Inflammatory macrophage (primary cell): ENCODE measurements at places on chromosomes 1 and 21.

GRCh38 chr1:24385160-24385940 lies 28.2 kb downstream of the STPG1 start:
- DNase-seq = no peak

DNA sequence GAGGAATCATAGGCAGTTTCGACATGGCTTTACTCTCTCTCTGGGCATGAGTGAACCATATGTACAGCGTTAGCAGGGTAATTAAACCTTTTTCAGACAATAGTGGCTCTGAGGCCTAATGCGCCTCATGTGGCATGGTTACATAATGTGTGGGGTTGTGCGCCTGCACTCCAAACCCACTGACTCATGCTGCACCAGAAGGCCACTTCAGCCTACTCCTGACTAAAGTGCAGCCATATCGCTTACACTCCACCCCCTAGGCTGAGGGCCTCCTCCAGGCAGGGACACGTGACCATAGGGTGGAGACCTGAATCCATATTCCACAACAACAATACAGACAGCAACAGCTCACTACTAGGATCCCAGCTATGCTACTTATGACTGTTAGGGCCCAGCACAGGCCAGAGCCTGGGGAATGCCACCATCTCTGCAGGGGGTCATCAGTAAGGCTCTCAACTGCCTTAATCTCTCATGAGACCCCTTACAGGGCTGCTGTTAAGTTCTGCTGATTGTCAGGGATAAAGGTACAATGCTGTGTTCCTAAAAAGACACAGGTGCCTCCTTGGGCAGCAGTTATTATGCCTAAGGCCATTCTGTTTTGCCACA lies 13.4 kb upstream of the ODF2L start:
- DNase-seq = no peak

- DNase-seq = peak; percentile 35
Measured at GRCh38 chr1:109616391-109616790, 3.0 kb downstream of the GNAT2 start.

- DNase-seq = no peak
Measured at GRCh38 chr21:45295576-45296365, 8.1 kb upstream of the POFUT2 start.

- no peak for DNase-seq
Measured at GRCh38 chr1:204139088-204139487, 12.8 kb downstream of the ETNK2 start.

DNA sequence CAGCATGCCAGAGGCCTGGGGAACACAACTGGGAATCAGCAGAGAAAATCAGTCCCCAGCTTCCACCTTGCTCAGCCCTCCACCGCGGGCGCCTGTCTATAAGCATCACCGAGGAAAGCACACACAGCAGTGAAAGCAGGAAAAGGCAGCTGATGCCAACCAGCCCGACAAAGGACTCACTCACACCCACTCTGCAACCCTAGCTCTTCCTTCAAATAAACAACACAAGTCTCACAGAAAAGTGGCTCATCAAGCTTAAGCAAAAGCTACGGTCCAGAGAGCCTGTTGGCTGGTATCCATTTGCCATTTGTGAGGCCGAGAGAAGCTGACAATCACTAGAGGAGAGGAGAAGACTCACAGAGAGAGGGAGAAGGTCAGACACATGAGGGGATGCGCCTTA lies 27.1 kb downstream of the MRAP start:
- DNase-seq = no peak

DNA sequence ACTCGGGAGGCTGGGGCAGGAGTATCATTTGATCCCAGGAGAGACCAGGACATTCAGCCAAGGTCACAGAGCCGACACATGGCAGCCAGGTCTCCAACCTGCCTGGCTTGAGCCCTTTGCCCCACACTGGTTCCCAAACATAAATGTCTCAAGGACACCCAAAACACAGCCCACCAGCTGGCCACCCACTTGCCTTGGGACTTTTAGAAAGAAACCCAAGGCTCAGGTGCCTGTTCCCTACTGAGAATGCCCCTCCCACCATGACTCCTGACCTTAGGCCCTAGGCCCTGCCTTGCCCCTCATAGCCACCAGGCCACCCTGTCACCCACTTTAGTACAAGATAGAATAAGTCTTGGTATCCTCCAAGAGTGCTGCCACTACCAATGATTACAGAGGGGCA lies 41.9 kb upstream of the LRP8 start:
- no peak for DNase-seq

DNA sequence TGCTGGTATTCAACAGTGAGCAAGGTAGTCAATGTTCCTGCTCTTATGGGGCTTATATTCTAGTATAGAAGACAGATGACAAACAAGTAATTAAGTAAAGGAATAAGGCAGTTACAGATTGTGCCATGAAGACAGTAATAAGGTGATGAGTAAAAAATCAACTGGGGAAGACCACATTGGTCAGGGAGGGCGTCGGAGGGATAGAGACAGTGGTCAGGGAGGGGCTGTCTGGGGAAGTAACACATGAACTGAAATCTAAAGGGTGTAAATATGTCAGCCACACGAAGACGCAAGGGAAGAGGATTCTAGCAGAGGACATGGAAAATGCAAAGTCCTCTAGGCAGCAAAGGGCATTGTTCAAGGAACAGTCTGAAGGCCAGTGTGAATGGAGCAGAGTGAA lies 10.1 kb downstream of the IL12RB2 start:
- no peak for DNase-seq

DNA sequence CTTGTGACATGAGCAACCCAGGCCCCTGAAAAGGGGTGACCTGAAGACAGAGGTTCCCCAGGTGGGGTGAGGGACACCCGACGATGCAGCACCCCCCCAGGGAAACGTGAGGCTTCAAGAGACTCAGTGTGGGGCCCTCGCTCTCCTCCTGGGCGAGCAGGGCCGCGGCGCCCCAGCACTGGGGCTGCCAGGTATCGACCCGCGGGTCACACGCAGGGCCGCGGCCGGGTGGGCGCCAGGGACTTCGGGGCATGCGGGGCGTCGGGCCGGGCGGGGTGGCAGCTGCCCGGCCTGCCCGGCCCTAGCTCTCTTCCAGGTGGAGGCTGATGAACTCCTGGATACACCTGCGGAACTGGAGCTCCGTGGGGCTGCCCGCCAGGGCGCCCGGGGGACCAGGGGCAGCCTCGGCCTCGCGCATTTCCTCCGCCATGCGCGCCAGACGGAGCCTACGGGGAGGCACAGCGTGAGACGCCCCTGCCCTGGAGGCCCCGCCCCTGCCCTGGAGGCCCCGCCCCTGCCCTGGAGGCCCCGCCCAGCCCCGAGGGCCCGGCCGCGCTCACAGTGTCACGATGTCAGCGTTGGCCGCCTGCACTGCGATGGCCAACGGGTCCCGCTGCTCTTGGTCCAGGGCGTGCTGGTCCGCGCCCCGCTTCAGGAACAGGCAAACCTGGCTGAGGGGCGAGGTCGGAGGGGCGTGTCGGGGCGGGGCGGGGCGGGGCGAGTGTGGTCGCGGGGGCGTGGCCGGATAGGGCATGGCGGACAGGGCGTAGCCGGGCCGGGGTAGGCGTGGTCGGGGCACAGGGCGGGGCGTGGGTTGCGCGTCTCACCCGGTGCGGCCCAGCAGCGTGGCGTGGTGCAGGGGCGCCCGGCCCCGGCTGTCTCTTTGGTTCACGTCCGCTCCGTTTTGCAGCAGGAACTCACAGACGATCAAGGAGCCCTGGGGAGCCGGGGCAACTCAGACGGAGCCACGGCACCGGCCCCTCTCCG lies 13.3 kb downstream of the SCNN1D start:
- no peak for DNase-seq

- no peak for DNase-seq
Measured at GRCh38 chr1:80645621-80646020, 1155.1 kb upstream of the ADGRL2 start.

GRCh38 chr21:37623689-37624088 lies 257.1 kb downstream of the DYRK1A start:
- DNase-seq = no peak

DNA sequence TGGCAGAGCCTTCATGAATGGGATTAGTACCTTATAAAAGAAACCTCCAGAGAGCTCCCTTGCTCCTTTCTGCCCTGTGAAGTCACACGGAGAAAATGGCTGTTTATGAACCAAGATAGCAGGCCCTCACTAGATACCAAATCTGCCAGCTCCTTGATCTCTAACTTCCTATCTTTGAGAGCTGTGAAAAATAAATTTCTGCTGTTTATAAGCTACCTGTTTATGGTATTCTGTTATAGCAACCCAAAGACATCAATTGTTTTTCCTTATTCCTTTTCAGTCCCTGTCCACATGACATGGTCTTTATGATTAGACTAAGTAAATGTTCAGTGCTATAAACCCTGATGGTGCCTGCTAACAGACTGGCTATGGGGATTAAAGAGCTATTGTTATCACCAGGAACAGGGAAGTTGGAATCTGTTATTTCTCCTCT lies 9.7 kb upstream of the STIL start:
- no peak for DNase-seq

GRCh38 chr1:62241371-62242131 lies 46.9 kb downstream of the L1TD1 start:
- no peak for DNase-seq

GRCh38 chr1:56355422-56355821 lies 223.9 kb downstream of the PLPP3 start:
- DNase-seq = no peak

- DNase-seq = no peak
Measured at GRCh38 chr1:175671066-175671465, 72.3 kb downstream of the TNR start.

DNA sequence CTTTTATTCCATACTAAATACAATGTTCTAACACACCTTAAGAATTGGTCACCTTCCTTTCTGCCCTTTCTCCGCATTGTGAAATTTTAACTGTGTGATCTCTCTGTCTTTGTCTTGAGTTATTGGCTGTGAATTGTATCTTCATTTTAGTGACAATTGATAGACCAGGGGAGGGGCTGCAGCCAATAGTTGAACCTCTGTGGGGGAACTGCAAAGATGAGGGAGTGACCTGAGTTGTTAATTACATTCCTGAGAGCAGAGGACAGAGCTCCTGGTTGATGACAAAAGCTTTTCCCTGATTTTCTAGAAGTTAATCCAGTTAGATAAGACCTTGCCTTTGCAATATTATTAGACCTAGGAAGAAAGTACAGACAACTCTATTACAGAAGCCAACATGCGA lies 1535.7 kb downstream of the BRINP3 start:
- no peak for DNase-seq

DNA sequence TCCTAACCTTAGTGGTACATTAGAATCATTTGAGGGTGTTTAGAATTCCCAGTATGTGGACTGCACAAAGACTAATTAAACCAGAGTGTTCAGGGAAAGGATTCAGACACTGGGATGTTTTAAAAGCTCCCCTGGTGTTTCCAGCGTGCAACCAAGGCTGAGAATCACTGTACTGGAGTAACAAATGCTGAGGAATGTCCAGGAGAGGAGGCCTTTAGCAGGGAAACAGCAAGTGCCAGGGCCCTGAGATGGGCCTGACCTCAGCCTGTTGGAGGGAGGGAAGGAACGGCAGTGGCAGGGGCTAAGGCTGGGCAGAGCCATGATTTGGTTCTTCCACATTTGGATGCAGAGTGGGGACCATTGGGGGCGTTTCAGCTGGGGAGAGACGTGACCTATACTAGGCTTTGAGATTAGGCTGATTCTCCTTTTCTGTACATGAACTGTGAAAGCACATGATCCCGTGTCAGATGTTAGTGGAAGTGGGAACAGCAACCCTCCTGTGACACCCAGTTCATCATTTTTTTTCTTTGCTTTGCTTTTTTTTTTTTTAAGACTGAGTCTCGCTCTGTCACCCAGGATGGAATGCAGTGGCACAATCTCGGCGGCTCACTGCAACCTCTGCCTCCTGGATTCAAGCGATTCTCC lies 49.3 kb downstream of the KANK4 start:
- peak; percentile 36 for DNase-seq

- DNase-seq = no peak
Measured at GRCh38 chr1:210582205-210582970, 253.7 kb downstream of the HHAT start.

DNA sequence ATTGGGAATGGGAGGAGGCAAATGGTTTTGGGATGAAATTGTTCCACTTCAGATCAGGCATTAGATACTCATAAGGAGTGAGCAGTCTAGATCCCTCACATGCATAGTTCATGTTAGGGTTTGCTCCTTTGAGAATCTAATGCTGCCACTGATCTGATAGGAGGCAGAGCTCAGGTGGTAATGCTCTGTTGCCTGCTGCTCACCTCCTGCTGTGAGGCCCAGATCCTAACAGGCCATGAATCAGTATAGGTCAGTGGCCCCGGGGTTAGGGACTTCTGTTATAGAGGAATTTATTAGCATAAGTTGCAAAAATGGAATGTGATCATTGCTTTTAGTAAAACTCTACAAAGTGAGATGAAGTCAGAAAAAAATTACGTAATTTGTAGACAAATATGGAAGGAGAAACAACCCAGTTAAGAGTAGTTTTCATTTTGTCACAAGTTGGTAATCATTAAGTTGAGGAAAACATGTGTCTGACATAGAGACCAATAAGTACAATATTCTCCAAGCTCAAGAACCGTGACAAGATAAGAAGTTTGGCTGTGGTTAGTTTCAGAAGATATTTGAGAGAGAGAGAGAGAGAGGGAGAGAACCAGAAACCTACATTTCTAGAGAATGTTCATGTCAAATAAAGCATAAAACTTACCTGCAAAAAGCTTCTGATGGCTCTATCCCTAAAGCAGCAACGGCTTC lies 689.7 kb upstream of the PRMT6 start:
- DNase-seq = no peak

DNA sequence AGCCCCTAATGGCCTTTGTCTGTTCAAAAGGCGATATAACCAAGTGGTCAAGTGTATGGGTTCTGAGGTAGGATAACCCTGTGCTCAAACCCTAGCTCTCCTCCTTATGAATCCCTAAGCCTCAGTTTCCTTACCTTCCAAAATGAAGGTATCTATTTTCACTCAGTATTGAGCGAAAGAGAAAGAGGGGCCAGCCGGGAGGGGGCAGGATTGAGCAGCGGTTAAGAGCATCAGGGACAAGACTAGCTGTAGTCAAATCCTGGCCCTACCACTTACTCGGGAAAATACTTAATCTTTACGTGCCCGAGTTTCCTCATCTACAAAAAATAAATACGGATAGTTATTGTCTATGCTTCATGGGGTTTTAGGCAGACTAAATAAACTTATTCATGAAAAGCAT lies 25.7 kb downstream of the LY9 start:
- no peak for DNase-seq

- no peak for DNase-seq
Measured at GRCh38 chr1:187267827-187268226, 439.1 kb downstream of the PLA2G4A start.

DNA sequence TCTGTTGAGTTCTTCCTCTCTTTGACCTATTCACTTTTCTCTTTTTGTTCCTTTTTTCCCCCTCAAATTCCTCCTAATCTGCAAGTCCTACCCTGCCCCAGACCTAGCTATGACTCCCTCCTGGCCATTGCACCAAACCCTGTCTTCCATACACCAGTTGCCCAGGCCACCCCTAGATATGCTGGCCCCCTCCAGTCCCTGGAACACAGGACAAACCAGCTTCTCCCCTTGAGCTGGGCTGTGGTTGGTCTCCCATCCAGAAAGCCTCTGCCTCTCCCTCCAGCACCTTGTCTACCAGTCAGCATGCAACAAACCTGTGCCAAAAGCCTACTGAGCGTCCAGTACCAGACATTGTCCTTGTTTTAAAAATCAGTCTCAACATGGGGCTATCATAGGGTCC lies 59.4 kb downstream of the ELK4 start:
- DNase-seq = no peak

GRCh38 chr1:61253059-61253735 lies 170.8 kb downstream of the NFIA start:
- DNase-seq = peak; percentile 34
